Chondrocyte (in vitro differentiated cells): ENCODE measurements at places on chromosomes 5 and 9. TPM values are rescaled to one million over a fixed set of nuclear protein-coding genes. Genes with fewer than 3 reads are reported as not detected.

Gene IFNA13
- not detected in 3 replicates for total RNA-seq

Gene CBY3
- not detected in 3 replicates for total RNA-seq

Gene PCDHGB1
- total RNA-seq = 2.4 to 2.7 TPM (median 2.7 TPM) in 3 replicates

Gene MYORG
- total RNA-seq = 5.3 to 7.5 TPM (median 6.8 TPM) in 3 replicates

Gene GOLGA2
- 201 to 243 TPM (median 210 TPM) in 3 replicates for total RNA-seq

Gene TAF11L10
- not detected in 3 replicates for total RNA-seq

Gene ADAMTS13
- 5.5 to 9.5 TPM (median 5.7 TPM) in 3 replicates for total RNA-seq

Gene PPP2R2B
- 0.35 to 0.74 TPM in 2 of 3 replicates, not detected in the other for total RNA-seq

Gene GAS1
- 56.5 to 70.3 TPM (median 70.0 TPM) in 3 replicates for total RNA-seq

Gene RFK
- total RNA-seq = 14.3 to 18.1 TPM (median 15.6 TPM) in 3 replicates

Gene GPX3
- total RNA-seq = 1.5 to 5.3 TPM (median 4.9 TPM) in 3 replicates

Gene FYB1
- not detected in 3 replicates for total RNA-seq

DNA sequence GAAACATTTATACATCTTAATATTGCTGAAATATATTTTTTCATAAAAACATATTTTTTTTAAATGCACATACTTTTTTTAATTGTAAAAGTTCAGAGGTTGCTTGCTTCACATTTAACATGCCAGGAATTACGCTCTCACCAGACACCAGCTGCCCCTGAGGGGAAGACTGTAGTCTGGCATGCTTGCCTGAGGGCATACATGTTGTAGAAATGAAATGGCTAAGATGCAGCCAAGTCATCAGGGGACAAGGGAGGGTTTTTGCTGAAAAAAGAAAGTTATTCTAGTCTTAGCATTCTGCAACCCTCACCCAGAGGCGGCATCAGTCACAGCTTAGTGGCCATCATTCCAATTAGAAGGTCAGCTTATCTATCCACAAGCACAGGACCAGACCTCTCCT is 426.7 kb upstream of the FTMT start:
- DNase-seq = no peak

DNA sequence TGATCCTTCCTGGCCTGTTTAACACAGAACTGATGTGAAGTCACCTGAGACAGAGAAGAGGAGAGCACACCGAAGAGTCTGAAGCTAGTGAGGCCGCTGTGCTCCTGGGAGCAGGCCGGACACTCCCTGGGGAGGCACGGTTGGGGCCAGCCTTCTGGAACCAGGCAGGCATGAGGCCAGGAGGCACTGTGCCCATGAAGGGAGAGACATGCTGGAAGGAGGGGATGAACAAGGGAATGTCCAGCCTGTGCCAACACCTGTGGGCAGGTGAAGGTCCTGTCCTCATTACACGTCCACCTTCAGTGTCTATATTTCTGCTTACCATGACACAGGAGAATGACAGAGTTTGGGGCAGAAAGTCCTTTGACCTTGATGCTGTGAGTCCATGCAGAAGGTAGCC is 183.8 kb upstream of the S1PR3 start:
- no peak for DNase-seq

- no peak for DNase-seq
These were observed 95.2 kb downstream of the PLCXD3 start for GRCh38 chr5:41415242-41415641.

- DNase-seq = no peak
These were observed 30.3 kb downstream of the SLC25A46 start for GRCh38 chr5:110769000-110769681.

DNA sequence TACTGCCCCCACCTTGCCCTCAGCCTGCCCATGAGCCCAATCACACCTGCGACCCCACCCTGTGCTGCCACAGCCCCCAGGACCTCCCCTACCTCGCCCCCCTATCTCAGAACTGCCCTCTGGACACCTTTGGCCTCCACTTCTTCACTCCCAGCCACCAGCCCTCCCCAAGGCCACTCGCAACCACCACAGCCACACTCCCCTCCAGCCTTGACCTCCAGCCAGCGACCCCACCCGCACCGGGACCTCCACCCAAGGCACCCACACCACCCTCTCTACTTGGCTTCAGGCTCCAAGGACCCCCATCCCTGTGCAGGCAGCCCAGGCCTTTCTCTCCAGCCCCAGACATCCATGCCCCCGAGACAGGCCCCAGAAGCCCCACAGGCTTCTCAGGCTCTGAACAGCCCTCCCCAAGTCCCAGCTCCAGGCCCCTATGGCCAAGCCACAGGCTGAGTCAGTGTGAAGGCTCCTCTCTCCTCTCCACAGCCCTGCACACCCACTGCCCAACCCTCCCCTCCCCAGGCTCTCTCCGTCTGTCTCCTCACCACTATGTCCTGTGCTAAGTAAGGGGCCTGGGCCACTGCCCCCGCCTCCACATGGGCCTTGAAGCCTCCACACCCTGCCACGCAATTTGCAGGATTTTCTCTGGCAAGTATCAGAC is 2.0 kb downstream of the AK1 start:
- DNase-seq = no peak

DNA sequence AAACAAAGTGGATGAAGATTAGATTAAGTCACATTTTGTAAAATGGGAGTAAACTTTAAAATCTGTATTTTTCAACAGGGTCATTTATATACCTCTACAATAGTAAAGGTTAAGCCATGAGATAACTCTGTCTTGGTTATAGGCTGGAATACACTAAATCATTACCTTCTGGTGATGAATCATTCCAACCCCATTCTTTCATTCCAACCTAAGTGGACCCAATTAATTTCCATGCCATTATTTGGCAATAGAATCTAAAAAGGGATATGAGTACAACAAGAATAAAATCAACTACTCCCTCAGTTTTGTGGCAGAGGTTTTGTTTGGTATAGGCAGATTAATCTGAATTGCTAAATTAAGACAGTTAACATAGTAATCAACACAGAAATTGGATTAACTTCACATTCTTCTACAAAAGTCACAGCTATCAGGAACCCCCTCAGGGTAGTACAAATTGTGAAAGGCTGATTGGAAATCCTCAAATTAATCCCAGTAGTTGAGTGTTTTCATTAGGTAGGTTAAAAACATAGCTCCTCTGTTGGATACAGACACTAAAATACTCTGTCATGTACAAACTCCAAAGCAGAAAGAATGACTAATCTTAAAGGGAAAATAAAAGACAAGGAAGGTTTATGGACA is 54.2 kb downstream of the ELAVL2 start:
- no peak for DNase-seq

GRCh38 chr9:127611603-127611898 is 526 bp upstream of the STXBP1 start:
- no peak for DNase-seq

DNA sequence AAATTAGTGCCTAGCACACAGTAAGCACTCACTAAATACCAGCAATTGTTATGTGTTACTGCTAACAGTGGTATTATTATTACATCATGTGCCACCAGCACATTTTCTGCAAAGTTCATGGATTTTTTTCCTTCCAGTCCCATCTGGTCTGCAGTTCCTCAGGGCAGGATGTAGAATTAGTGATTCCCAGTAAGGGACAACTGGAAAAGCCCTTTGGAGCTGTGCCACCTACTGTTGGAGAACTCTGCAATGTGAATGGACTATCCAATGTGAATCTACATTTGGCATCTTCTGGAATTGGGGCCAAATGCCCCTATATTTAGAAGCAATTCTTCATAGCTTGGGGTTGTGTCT is 154.0 kb downstream of the CDH6 start:
- DNase-seq = no peak

GRCh38 chr9:39588500-39589137 is 233.2 kb downstream of the SPATA31A1 start:
- DNase-seq = no peak

DNA sequence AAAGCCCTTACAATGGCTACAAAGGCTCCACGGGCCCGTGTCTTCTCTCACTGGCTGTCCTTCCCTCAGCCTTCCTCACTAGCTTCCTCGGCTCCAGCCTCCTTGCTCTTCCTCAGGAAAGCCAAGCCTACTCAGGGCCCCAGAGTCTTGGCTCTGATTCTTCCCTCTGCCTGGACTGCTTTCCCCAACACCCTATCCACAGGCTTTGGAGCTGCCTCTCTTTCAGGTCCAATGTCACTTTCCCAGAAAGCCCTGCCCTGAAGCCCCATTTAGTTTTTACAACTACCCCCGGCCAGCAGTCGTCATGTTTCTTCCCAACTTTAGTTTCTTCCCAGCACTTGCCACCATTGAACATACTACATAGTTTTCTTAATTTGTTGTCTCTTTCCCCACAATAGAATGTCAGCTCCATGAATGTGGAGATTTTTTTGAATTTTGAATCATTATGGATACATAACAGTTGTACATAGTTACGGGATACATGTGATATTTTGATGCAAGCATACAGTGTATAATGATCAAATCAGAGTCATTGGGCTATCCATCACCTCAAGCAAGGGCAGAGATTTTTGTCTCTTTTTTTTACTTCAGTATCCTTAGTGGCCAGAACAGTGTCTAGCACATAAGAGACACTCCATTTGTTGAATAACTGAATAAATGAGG is 17.5 kb upstream of the TOMM5 start:
- no peak for DNase-seq

DNA sequence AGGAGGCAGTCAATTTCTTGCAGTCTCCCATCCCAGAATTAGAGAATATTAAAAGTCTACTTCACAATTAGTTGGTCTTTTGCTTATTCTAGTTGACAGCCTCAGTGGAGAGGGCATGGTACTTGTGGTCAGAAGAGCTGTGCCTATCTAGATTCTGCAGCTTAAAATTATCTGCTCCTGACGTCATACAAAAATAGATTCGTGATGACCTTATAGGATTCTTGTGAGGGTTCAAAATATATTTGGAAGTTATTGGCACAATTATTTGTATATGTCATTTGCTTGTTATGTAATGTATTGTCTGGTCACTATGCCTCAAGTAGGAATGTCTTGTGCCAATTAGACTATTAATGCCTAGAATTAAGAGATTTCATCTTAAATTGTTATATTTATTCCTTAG is 142.5 kb downstream of the CDH12 start:
- no peak for DNase-seq

DNA sequence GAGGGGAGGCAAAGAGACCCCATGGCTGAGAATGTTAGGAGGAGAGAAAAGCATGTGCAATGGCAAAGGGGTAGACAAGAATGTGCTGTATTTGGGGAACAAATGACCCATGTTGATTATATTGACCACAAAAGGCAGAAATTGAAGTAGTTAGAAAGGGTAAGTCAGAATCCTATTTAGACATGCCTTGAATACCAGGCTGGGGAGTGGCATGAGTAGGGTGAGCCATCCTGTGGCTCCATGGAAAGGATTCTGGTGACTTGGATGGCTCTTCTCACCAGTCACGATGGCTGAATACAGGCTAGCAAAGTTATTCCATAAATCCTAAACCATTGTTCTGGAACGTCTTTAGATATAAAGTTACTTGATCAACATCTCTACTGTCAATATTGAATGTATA is 73.4 kb upstream of the MEF2C start:
- DNase-seq = no peak

DNA sequence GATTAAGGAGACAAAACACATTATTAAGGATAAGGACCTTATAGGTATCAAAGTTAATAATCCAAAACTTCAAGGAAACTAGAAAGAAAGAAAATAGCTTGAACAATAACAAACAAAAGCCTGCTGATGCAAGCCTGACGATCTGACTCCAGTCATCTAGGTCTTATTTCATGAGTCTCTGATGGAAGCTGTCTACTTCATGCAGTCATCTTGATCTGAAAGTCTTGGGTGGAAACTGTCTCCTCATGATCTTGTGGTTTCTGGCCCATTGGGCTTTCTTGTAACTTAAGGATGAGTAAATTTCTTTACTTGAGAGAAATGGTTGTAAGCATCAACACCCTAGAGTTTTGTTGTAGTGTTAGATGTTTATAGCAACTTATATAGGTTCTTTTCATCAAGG is 20.6 kb upstream of the PSIP1 start:
- DNase-seq = no peak

GRCh38 chr5:112995764-112996618 is 19.4 kb downstream of the DCP2 start:
- no peak for DNase-seq

DNA sequence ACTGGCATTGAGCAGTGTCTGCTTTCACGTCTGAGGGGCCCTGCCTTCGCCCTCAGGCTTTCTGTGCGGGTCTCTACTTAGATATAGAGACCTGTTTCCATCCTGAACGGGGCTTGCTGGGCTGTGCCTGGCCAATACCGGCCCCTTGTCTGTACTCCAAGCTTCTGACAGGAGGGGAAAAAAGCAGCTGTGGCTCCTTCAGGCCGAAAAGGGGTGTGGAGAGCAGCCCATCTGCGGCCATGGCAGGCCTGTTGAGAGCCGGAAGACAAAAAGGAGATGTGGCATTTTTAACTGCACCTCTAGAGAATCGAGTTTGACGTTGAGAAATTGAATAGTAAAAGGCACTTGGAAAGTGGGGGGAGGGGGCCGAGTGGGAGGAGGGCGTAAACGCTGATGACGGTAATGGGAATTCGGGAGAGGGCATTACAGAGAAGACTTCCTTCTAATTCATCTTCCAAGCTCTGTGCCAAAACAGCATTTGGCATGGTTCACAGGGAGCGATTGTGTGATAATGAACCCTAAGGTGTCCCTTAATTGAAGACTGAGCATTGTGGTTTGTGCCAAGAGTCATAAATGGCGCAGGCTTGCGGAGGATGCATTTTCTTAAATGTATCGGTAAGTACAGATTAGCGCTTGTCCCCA is 25.1 kb upstream of the PRDM12 start:
- DNase-seq = peak; percentile 60

GRCh38 chr5:37812365-37812764 is 27.5 kb downstream of the GDNF start:
- DNase-seq = no peak

DNA sequence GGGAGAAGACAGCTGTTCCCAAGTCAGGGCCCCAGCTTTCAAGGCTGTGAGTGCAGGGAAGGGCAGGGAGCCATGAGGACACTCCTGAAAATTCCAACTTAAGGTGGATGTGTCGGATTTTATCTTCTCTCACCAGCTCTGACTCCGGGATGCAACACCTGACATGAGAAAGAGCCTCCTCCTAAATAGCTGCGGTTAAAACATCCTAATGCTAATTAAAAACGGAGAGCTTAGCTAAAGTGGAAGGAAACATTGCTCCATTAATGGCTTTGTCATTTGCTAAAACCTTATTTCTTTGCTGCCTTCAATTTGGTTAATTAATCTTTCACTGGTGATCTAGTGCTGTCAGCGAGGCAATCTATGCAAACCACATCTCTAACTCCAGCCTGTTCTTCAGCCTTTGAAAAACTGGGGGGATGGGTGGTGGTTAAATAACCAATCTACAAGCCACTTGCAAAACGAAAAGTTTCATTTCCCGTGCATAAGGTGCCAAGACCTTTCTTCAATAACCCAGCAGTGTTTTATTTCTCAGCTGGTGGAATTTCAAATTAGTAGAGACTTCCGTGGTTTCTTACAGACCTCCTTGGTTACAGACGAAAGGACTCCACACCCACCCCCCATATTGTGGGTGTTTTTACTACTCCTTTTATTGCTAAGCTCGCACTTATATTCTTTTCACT is 379.6 kb downstream of the MLLT3 start:
- no peak for DNase-seq

- no peak for DNase-seq
These were observed 110.2 kb downstream of the LHFPL2 start for GRCh38 chr5:78538240-78538850.

GRCh38 chr9:18459962-18460584 is 13.9 kb upstream of the ADAMTSL1 start:
- no peak for DNase-seq
